ENCODE measurements at places on chromosomes 5 and 9.

DNA sequence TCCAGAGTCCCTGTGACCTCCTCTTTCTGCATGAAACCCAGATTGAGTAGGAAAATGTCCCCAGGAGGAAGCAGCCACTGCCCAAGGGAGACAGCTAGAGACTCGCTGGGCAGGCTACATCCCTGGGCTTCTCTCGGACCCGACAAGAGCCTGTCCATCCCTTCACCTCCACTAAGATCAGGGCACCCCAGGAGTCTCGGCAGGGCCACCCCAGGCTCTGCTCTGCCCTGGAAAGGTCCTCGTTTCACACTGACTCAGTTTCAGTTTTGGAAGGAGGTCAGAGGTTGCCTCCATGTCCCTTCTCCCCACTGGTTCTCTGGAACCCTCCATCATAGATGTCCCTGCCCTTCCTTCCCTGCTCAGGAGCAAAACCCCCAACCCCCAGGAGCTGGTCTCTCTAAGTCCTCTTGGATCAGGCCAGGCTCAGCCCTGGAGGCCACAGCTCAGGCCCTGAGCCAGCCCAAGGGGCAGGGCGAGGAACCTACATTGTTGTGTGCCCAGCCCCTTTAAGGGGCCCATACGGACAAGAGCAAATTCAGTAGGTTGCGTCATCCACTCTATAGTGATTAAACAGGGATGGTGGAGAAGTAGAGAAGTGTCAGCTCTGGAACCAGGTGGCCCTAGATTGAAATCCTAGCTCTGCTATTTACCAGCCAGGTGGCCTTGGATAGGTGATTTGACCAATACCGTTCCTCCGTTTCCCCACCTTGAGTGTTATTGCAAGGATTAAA lies 37.4 kb downstream of the C9orf50 start:
- no peak for DNase-seq

DNA sequence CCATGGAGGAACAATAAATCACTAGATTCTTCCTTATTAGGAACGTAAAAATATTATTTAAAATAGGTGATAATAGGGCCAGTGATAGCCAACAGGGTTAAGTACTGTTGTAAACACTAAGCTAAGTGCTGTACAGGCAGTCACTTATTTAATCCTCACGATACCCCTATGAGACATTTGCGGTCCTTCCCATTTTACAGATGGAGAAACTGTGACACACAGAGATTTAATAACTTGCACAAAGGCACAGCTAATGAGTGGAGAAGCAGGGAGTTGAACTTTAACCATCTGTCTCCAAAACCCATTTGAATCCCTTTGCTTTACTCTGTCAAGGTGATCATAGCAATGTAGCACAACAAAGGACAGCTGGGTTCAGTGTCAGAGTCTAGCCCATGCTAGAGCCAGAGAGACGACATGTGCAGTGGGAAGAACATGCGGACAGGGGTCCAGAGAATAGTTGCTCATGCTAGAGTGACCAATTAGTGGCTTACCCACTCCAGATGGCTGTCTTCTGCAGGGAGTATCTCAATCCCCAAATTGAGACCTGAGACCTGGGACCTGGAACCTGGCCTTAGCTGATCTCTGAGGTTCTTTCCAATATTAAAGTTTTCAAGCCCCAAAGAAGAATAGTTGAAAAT lies 28.9 kb downstream of the STXBP1 start:
- DNase-seq, result no peak

DNA sequence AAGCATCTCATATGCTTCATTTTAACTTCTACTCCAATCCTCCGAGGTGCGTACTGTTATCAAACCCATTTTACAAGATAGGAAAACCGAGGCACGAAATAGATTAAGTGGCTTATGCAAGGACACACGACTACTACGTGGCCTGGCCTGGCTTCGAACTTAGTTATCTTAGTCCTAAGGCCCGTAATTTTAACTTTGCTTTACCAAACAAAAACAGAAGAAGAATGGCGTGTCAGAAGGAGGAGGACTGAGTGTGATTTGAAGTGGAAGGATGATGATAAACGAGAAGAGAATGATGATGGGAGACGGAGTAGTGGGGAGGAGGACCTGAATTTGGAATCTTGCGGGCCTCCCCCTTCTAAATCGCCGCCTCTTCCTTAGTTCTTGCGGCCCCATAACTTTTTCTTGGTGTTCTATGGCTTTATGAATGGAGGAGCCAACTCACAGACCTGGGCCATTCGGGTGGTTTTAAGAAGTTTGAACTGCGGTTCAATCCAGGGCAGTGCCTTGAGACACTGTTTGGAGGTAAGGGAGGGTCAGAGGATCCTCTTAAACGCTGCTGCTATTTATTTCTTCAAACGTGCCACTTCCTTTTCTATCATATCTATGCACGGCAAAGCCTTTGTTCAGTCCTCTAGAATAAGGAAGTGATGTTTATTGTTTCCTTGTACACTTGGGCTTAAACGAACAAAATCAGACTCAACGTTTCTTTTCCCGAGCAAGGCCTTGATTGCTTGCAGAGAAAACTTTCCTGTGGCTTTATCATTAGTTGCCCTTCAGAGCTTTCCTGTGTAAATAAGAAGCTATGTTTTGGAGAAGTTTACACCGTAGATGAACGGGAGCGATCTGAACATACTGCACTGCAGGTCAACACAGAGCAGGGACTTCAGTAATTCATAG lies 795 bp downstream of the CNOT8 start:
- no peak for DNase-seq

DNA sequence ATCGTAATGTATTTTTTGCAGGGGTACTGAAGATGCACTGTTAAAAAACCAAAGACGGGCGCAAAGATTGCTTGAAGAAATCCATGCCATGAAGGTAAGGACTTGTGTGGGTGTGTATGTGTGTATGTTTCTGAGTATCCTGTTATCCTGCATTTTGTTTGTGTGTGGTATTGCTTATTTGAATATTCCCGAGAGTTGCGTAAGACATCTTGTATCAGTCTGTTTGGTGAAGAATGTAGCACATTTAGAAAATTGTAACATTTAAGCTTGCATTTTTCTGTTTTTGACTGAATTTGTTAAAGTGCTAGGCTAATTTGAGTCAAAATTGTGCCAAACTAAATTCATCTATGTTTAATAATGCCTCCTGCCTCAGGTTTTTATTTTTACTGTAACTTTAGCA lies 13.5 kb downstream of the SRFBP1 start:
- no peak for DNase-seq

- DNase-seq, result no peak
These were observed 240.1 kb upstream of the RASA1 start for GRCh38 chr5:87027570-87027969.

GRCh38 chr5:53392073-53392472 lies 88.4 kb upstream of the FST start:
- no peak for DNase-seq

- no peak for DNase-seq
These were observed 140.0 kb downstream of the ADAMTS2 start for GRCh38 chr5:179205277-179205676.

DNA sequence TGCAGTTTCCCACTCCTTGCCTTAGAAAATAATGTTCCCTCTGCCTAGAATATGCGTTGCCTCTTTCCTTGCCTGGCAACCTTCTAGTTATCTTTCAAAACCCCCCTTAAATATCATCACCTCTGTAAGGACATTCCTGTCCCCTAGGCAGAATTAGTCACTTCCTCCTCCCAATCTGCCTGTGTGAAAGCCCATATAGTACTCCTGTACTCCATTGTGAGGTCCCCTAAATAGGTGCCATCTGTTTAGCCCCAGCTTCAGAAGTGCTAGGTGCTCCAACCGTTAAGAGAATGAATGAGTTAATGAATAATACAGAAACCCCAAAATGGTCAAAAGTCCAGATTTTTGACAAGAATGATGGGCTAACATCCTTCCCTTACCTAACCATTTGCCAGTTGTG lies 181.4 kb downstream of the GDNF start:
- DNase-seq, result no peak

GRCh38 chr5:122089096-122090013 lies 11.3 kb upstream of the LOX start:
- no peak for DNase-seq

DNA sequence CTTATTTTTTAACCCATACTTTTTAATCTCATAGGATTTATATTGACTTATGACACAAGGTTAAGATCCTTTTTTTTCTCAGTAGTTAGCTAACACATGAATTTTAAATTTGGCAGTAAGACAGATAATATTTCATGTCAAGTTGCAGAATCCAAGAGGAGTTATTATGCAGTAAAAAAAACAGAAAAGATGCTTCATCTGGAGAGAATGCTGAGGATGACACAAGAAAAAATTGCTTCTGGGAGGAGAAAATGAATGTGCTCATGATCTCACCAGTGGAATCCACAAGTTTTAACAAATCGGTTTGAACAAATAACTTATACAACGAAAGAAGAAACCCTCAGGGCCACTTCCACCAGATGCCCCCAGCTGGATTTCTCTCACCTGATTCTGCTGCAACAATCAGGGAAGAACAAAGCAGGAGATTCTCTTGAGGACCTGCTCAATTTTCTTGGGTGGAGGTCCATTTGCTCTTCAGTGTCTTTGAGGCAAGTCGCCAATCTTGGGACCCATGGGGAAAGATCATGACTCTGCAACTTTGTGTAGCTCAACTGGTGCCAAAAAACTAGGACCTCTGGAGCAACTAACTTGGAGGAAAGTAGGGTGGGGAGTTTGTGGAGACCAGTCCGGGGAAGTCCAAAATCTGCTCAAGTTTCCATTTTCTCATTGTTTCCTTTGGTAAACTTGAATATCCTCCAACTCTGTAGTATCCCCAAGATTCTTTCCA lies 50.5 kb upstream of the TNFSF15 start:
- DNase-seq, result no peak

GRCh38 chr5:80916676-80917075 lies 43.5 kb upstream of the RASGRF2 start:
- DNase-seq, result no peak

GRCh38 chr5:158699298-158699880 lies 400.3 kb downstream of the EBF1 start:
- no peak for DNase-seq

DNA sequence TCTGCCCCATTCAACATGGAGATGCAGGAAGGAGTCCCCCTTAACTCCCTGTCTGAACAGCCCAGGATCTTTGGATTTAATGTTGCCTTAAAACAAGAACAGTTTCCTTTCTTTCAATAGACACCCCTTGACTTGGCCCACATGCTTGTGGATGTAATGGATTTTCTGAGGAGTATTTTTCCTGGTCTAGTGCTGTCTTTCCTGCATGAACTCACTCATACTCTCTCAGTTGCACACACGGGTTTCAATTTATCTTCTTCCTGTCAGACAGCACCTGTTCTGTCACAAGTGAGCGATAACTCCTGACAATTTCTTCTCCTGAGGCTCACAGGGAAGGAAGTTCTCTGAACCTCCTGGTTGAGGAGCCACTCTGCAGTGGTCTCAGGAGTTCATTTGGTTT lies 85.1 kb downstream of the ACER2 start:
- DNase-seq, result no peak

DNA sequence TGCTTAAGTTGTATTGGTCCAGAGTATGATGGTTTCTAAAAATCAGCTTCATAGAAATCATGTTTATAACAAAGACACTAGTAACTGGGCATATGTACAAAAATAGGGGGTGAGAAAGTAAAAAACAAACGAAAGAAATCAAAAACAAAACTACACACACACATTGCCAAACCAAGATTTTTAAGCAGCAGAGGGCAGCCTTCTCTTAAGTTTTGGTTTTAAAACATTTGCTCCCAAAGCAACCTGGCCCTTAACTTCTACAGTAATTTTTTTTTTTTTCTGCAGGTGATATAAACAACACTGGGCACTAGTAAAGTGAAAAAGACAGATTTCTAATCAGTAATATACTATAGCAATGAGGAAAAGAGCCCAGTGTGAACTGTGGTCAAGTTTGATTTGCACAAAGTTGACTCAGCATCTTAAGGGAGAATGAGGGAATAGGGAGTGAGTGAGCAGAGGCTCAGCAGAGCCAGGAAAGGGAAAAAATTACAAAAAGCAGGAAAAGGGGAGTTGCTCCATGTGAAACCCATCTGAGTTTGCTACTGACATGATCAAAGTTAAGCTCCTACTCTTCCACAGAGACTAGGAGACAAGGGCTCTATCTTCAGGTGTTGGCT lies 13.4 kb upstream of the GAPT start:
- DNase-seq, result no peak

DNA sequence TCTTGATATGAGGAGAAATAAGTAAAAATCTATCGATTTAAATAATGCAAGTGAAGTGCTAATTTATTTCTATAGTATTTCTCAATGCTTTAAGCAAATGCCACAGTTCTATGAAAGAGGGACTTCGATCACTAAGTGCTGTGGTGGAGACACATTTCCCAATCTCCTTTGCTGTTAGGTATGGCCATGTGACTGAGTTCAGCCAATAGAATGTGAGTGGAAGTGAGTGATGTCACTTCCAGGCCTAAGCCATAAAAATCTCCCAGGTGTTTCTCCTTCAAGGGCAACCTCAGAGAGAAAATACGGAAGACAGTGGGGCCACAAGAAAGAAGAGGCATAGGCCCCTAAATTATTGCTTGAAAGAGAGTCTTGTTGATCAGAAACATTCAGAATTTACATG lies 100.3 kb upstream of the ANKH start:
- DNase-seq, result no peak

All from stimulated activated CD4-positive, alpha-beta T cell treated with anti-CD3 and anti-CD28 coated beads, TNF-alpha, amount 100 ng/mL, for 24 hours (primary cell).